ENCODE measurements at places on chromosomes 11 and 22.
A peak's percentile ranks its signal among the peaks of the same experiment; 100 is the strongest.

GRCh38 chr11:59841514-59841913 is 3.8 kb downstream of the CBLIF start:
- no peak for DNase-seq

- DNase-seq, result no peak
Observed at GRCh38 chr22:44538051-44538450, 40.0 kb upstream of the RTL6 start.

DNA sequence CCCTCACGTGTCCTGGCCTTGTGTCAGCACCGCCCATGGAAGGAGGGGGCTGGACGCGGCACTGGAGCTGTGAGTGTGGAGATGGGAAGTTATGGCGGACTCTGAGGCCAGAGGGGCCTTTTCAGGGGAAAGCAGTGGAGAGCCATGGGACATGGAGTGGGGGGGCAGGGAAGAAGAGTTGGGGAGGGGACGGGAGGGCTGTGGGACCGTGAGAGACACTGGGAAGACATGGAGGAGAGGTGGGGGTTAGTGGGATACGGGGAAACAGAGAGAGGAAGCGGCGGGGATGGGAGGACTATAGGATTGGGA is 58.2 kb downstream of the FBXO7 start:
- no peak for DNase-seq

GRCh38 chr11:115256397-115257197 is 247.6 kb downstream of the CADM1 start:
- no peak for DNase-seq

GRCh38 chr11:27255447-27255828 is 107.6 kb downstream of the CCDC34 start:
- DNase-seq, result no peak

GRCh38 chr22:23178512-23179254 is 1.6 kb upstream of the BCR start:
- DNase-seq, result peak; percentile 74

- DNase-seq, result no peak
Observed at GRCh38 chr11:67452141-67452952, at the start of gene GPR152. GPR152 (minus strand) TSS chr11:67452729; CDS start chr11:67452724, 5 bp downstream.

Measured in CD4-positive, alpha-beta T cell treated with Interleukin-6 for 4 hours (primary cell).